ENCODE measurements at places on chromosomes 3 and 15.

DNA sequence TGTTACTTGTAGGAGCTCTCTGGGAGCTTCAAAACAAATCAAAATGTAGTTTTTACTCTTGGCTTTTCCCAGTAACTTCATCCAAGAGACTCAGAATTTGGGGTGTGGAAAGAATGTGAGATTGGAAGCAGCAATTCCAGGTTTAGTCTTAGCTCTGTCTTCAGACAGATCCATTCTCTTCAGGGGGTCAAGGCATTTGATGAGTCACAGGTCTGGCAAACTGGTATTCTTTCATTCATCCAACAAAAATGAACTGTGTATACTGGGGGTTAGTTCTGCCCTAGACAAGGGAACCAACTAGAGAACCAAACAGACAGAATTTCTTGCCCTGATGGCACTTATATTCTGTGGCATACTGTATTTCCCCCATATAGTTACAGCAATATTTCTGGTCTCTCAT lies 36.3 kb upstream of the CADPS start:
- no peak for DNase-seq

- peak; percentile 40 for DNase-seq
These were observed 167.1 kb downstream of the NEK11 start for GRCh38 chr3:131193641-131194238.

DNA sequence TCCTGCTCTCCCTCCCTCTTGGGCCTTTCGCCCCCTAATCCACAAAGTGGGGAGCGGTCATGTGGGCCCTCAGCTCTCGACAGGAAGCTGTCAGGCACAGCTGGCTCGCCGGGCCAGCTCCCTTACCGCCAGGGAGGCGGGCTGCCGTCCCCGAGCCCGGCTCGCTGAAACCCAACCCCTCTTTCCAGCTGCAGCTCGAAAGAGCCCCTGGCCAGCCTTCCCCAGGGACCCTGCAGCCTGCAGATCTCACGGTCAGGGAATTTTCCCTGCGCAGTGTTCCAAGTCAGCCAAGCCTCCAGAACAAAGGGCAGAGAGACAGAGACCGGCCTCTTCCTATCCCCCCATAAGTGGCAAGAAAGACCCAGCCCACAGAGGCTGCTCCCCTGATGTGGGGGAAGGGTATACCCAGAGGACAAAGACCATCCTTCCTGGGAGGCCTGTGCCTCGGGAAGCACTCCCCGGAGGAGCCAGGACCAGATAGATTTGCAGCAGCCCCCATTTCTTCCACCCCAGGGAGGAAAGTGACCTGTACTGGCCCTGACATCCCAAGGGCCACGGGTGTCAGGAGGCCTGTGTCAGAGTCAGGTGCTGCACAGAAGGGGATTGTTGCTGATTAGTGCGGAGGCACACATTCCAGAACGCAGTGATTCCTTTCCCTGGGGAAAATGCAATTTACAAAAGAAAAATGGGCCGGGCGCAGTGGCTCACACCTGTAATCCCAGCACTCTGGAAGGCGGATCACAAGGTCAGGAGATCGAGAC lies 32.6 kb downstream of the MAGEF1 start:
- DNase-seq: peak; percentile 20

DNA sequence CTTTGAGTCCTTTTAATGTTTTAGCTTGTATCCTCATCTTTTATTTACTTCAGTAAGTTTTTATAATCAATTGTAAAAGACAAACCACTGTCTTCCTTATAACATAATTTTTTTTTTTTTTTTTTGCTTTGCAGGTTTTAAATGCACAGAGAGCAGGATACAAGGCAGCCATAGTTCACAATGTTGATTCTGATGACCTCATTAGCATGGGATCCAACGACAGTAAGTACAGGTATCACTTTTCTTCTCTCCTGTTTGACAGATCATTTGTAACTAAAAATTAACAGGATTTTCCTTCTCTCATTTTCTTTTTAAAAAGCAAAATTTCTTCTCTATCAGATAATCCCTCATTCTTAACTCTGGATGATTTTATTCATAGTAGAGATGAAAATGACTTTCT lies 75.4 kb downstream of the PFN2 start:
- no peak for DNase-seq

DNA sequence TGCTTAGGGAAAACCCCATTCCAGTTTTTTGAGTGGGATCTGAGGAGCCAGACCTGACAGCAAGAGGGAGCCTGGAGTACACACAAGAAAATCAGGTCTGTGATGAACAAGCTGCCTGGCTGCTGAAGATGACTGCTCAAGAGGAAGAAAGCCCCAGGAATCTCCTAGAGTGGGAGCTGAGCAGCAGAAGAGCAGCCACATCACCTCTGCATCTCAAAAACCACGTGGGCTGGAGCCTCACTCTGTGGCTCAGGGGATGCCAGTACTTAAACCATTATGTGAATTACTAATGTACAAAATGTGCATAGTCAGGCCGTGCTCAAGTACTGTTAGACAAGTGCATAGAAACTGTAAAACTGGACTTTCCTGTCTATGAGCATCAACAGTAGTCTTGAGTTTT lies 52.4 kb downstream of the SLC9A9 start:
- DNase-seq: peak; percentile 20

- DNase-seq: no peak
These were observed 257.4 kb downstream of the SQOR start for GRCh38 chr15:45892182-45892581.

- DNase-seq: no peak
These were observed 290.9 kb downstream of the C3orf38 start for GRCh38 chr3:88440701-88441100.

- DNase-seq: peak; percentile 56
These were observed 870 bp upstream of the TSEN2 start for GRCh38 chr3:12483410-12483809.

GRCh38 chr3:174342941-174343501 lies 516.1 kb upstream of the NAALADL2 start:
- DNase-seq: peak; percentile 33

DNA sequence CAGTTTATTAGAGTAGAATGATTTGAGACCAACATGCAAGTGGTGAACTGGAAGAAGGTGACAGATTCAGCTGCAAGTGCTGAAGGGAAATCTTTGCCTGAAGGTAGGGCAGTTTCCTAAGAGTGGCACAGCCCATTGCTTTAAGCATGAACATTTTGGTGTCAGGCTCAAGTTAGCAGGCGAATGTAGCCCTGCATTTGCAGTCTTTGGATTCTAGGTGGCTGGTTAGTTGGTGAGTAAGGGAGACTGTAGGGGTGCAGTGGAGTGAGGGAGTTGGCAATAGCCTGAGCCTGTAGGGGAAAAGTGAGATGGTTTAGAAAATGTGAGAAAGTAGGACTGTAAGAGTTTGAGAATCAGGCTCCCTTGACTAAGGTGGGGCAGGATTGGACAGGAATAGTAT lies 29.7 kb downstream of the UBE2E2 start:
- no peak for DNase-seq

GRCh38 chr15:33859992-33860545 lies 108.2 kb upstream of the CHRM5 start:
- no peak for DNase-seq

GRCh38 chr15:74613089-74613952 lies 2.3 kb upstream of the CLK3 start:
- no peak for DNase-seq

GRCh38 chr3:150825916-150826377 lies 63.0 kb upstream of the SIAH2 start:
- no peak for DNase-seq

- no peak for DNase-seq
These were observed 483 bp downstream of the EHD4 start for GRCh38 chr15:41971895-41972252.

GRCh38 chr3:150741497-150742140 lies 21.4 kb downstream of the SIAH2 start:
- DNase-seq: no peak

DNA sequence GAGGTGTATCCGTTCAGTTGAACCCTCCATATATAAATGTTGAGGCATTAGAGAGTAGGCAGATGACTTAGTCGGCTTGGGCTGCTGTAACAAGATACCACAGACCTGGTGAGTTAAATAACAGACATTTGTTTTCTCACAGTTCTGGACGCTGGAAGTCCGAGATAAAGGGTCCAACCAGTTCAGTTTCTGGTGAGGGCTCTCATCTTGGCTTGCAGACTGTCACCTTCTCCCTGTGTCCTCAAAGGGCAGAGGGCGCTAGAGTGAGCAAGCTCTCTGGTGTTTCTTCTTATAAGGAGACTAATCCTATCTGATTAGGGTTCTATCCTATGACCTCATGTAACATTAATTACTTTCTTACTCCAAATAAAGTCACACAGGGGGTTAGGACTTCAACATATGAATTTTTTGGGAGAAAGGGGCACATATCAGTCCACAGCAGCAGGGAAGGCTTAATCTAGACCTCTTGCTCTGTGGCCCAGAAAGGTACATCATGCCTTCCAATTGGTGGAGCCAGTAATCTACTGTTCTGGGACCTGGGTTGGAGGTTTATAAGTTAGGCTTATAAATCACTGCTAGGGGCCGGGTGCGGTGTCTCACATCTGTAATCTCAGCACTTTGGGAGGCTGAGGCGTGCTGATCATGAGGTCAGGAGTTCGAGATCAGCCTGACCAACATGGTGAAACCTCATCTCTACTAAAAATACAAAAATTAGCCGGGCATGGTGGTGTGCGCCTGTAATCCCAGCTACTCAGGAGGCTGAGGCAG lies 26.3 kb upstream of the SLC28A2 start:
- DNase-seq: no peak
